ENCODE measurements at places on chromosomes 12 and 14.

GRCh38 chr12:69843608-69844007 is 18.6 kb downstream of the MYRFL start:
- DNase-seq: no peak

- DNase-seq: no peak
These were observed 62.2 kb downstream of the RMST start for GRCh38 chr12:97524812-97525211.

DNA sequence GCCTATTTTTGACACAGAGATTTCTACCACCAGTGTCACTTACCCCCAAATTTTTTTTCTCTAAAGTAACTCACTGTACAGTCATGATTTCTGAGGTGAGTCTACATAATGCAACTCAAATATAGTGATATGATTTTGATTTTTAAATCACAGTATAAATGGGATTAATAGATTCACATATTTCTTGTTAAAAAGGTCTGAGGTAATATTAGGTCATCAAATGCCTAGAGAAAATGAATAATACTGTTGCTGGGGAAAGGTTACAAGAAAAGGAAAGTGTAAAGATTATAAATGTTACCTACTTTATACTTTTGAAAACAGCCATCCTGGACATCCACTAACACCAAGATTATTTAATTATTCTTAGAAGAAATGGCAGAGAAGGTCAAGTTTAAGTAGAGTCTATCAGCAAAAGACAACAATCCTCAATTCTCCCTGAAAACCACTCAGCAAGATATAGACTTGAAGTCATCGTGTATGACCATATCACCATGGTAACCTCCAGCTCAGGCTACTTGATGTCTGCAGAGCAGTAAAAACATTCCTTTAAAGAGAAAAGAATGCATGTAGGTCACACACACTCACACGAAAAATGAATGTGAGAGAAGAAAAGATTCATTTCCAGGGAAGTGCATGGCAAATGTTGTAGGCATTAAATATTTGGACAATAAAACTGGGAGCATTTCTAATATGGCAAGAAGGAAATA is 58.7 kb downstream of the CCDC59 start:
- no peak for DNase-seq

DNA sequence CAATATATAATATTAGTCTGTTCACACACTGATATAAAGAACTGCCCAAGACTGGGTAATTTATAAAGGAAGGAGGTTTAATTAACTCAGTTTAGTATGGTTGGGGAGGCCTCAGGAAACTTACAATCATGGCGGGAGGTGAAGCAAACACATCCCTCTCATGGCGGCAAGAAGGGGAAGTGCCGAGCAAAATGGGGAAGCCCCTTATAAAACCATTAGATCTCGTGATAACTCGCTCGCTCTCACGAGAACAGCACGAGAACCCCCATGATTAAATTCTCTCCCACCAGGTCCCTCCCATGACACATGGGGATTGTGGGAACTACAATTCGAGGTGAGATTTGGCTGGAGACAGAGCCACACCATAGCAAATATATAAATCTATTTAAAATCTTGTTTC is 269.8 kb downstream of the ATP23 start:
- DNase-seq: no peak
